NCI-H774 (cell line): ENCODE measurements at places on chromosomes 7 and 10.

DNA sequence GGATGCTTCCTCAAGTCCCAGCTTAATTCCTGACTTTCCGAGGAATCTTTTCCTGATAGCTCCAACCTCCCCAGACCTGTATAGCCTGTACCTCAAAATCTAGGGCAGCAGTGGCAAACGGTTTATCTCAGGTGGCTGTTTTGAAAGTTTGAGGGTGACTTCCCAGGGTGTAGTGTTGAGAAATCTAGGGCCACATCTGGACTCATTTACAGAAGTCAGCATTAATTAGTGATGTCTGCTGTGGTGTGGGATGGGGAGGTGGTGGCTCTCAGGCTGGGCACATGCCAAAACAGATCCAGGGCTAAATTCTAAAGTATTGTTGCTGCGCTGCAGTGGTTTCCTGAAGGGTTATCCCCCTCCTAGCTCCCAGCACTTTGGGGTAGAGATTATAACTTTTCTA, 38.0 kb downstream of the UNC5B start:
- DNase-seq = no peak

GRCh38 chr10:131109726-131110125, 201.8 kb downstream of the TCERG1L start:
- no peak for DNase-seq

- peak; percentile 19 for DNase-seq
Measured at GRCh38 chr7:106757846-106758245, 96.9 kb upstream of the CCDC71L start.

GRCh38 chr7:143331179-143331801, 15.4 kb downstream of the CLCN1 start:
- DNase-seq = no peak

DNA sequence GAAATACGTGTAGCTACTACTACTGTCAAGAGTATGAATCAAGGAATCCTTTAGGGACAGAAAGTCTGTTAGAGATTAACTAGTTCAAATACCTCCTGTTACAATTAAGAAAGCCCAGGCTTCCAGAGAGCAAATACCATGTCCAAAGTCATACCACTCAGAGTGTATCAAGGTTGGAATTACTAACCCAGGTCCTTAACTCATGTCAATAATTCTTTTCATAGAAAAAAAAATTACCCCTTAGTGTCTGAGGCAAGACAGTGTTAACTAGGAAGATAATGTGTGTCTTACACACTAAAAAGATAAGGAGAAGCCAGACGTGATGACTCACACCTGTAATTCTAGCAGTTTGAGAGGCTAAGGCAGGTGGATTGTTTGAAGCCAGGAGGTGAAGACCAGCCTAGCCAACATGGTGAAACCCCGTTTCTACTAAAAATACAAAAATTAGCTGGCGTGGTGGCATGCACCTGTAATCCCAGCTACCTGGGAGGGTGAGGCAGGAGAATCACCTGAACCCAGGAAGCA, 423.4 kb downstream of the SORCS1 start:
- no peak for DNase-seq

- DNase-seq = peak; percentile 70
Measured at GRCh38 chr10:58967551-58968388, 208.7 kb upstream of the PHYHIPL start.

DNA sequence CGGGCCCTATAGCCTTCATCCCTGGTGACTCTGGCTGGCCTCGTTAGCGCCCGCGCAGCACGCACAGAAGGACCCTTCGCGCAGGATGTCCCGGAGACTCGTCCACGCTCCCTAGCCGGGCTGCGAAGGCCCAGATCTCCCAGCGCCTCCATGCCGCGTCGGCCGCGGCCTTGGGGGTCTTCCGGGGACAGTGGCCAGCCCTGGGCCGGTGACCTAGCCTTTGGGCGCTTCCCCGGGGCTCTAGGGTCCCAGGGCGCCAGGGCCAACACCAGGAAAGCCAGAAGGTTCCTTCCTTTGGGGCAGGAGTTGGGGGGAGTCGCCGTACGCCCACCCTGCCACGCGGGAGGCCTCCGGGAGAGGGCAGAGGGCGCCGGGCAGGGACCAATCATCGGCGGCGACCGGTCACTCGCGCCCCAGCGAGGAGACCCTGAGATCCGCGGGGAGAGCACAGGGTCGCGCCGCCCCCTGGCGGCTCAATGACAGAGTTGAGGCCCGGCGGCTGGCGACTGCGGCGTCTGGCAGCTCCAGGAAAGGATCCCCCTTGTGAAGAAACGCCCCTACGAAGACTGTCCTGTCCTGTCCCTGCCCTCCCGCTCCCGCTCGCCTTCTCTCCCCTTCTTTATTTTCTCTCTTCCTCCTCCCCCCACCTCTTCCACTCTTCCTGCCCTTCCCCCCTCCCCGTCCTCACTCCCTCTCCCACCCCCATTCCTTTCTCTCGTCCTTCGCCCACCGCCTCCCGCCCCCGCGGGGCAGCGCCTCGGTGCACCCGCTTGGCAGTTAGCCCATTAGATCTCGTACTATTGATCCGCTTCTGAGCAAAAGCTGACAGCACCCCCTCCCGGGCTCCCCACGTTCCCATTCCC, 62.3 kb upstream of the LBX1 start:
- no peak for DNase-seq

DNA sequence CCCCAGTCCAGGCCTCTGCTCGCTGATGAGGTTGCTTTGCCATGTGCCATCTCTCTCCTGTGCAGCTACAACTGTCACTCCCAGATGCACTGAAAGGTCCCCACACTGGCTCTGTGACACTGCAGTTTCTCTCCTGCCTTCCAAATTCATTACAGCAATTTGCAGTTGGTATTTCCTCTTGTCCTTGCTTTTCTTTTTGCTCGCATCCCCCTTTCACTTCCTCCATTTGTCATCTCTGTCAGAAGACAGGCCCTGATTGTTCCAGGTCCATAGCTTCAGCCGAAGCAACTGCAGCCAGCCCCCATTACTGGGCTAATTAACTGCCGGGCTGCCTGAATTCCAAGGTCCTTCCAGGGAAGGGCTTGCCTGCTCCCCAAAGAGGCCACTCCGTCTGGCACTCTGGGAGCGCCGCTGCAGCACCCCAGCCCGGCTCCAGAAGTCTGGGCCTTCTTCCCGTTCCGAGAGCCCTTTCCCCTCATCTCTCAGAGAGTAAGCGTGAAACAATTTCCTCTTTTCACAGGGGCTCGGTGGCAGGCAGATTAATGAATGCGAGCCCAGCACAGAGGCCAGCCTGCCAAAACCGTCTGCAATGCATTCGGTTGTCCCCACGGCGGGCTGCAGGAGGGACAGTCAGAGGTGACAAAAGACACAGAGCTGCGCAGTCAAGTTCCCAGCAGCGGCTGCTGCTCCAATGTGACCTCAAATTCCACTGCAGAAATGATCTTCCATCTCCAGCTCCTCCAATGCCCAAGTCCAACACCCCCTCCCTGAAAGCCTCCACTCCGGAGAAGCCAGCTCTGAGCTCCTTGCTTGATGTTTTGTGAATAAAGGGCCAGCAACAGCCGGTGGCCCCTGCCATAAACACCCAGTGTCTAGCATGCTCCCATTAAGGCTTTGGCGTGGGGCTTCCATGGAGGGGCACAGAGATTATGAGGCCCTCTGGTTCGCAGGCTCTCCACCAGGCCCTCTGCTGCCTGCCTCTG, 279.4 kb upstream of the HABP2 start:
- DNase-seq = no peak

DNA sequence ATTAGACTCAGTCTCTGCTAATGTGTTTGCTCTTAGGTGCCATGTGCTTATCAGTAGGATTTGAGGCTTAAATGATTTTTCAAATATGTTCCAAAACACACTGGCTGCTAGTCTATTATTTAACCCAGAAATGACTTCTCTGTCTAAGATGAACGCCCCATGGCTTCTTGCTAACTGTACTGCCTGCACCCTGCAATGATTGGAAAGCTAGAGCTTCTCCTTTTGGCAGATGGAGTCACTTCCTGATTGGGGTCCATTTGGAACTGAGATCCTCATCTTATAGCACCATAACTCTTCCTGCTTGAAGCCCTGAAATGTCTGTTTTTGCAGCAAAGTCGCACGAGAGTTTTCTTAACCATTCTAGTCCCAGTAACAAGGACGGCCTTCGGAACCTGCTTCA, 186.5 kb upstream of the ADO start:
- DNase-seq = no peak

- no peak for DNase-seq
Measured at GRCh38 chr10:16986406-16987205, 143.0 kb downstream of the CUBN start.

DNA sequence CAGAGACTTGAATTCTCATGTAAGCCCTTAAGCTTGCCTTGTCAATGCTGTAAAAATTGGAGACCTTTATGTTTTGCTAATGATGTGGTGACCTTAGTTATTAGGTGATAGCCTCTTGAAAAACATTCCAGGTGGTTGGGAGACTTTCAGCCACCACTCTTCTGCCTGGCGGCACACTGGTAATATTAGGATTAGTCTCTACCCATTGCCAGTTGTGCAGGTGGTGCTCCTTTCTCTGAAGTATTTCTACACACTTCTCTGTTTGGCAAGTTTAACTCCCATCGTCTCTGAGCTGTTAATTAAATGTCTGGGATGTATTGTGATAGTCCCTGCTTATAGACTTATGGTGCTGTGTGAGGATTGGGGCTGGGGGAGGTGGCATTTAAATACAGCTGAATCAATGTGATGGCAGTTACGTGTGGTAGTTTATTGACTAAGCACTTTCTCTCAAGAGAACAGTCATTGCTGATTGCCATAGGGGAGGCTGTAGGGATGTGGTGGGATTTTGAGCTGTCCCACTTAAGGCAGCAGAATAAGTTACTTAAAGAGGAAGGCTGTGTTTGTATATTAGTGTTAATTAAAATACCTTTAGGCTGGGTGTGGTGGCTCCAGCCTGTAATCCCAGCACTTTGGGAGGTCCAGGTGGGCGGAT, 61.7 kb downstream of the DAGLB start:
- no peak for DNase-seq

DNA sequence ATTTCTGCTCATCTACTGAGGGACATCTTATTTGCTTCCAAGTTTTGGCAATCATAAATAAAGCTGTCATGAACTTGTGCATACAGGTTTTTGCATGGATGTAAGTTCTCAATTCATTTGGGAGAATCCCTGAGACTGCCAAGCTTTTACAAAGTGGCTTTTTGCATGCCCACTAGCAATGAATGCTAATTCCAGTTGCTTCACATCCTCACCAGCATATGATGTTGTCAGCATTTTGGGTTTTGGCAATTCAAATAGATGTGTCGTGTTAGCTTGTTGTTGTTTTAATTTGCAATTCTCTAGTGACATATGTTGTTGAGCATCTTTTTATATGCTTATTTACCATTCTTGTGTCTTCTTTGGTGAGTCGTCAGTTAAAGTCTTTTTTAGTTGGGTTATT, 57.2 kb downstream of the RAB18 start:
- no peak for DNase-seq

DNA sequence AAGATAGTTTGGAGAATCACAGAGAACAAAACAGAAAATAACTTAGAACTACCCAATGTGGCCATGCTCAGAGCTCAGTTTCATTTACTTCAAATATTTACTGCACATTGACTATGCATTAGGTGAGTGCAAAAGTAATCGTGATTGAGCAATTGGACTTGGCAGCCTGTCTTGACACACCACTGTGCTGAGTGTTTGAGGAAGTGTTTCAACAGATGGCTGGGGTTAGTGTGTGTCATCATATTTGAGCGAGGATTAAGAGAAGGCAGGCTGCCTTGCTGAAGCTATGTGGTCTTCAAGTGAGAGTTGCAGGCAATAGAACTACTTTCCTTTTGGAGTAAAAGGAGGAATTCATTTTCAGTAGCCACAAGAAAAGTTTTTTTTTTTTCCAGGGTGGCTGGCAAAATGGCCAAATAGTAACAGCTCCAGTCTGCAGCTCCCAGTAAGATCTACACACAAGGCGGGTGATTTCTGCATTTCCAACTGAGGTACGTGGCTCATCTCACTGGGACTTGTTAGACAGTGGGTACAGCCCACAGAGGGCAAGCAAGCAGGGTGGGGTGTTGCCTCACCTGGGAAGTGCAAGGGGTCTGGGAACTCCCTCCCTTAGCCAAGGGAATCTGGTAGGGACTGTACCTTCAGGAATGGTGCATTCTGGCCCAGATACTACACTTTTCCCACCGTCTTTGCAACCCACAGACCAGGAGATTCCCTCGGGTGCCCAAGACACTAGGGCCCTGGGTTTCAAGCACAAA, 37.6 kb downstream of the AKR1C4 start:
- no peak for DNase-seq

GRCh38 chr7:134690614-134691504, 44.2 kb downstream of the BPGM start:
- DNase-seq = no peak

DNA sequence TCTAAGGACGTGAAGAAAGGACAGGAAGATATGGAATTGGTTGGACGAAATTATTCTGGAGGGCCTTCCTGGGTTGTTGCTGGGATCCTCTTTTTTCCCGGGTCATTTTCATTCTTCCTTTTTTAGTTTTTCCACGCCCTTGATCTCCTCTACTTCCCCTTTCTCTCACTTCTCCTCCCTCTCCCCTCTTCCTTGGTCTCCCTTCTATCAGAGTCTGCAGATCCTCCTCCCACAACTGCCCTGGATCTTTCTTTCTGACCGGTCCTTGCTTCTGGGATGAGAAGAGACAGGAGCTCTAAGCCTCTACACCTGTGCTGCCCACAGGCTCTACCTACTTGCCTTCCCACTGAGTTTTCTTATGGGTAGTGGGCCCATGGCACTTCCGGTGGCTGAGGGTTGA, 103.7 kb upstream of the RELN start:
- DNase-seq = no peak

GRCh38 chr7:149319376-149319775, 57.4 kb downstream of the ZNF783 start:
- no peak for DNase-seq

DNA sequence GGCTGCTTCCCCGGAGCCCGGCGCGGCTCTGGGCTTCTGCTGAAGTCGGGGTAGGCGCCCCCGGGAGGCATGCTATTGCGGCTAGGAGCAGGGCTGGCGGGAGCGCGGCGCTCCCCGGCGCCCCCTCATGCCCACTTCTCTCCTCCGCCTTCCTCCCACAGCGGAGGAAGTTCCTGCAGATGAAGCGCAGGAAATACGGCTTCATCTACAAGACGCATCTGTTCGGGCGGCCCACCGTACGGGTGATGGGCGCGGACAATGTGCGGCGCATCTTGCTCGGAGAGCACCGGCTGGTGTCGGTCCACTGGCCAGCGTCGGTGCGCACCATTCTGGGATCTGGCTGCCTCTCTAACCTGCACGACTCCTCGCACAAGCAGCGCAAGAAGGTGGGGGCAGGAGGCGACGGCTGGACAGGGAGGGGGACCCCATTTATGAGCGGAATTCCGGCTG, 479 bp downstream of the CYP26A1 start:
- no peak for DNase-seq

- DNase-seq = no peak
Measured at GRCh38 chr7:32511791-32512190, 16.5 kb downstream of the AVL9 start.

- DNase-seq = no peak
Measured at GRCh38 chr7:10708447-10708846, 265.2 kb upstream of the PHF14 start.

GRCh38 chr10:70602665-70603448, at the start of gene PRF1:
Gene PRF1, minus strand, starts transcription at chr10:70602741. Its CDS starts 1,839 bp downstream, at chr10:70600902.
- DNase-seq = no peak

DNA sequence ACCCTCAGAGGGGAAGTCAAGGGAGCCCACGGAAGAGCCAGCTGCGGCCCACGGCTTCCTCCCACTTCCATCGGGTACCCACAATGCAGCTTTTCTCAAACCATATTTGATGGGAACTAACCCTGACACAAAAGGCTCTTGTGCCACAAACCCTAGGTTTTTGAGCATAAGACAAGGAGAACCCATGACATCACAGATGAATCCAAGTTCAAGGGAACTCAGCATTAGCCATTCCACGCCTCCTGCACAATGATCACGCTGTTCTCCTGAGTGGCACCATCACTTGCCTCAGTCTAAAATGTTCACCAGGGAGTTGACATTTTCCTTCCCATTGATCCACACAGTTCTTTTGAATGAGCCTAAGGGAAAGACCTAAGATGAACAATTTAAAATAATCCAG, 70.4 kb downstream of the ITIH5 start:
- no peak for DNase-seq
